Esophagus squamous epithelium (tissue), 5 donors: ENCODE measurements at places on chromosomes 5 and 9.

DNA sequence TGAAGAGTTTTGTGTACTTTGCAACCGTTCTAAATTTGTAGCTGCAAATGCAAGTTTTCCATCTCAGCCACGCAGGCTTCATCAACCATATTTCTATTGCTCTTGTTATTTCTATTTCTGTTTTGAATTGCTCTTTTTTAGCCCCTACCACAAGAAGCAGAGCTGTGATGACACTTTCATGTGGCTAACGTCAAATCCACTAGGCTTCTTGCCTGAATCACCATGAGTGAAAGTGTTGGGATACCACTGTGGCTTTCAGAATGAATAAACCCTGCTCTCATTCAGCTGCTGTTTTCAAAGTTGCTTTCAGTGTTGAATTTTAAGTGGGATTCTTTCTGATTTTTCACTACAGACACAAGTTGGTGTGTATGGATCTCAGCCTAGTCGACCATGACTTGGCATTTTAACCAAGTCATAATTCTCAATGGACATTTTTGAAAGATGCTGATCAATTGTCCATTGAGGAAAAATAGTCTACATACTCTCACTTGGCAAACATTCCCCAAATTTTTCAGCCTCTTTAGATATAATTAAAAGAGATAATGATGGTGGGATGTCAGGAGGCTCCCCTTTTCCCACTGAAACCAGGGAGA lies 41.0 kb upstream of the MTAP start:
- no peak for DNase-seq

DNA sequence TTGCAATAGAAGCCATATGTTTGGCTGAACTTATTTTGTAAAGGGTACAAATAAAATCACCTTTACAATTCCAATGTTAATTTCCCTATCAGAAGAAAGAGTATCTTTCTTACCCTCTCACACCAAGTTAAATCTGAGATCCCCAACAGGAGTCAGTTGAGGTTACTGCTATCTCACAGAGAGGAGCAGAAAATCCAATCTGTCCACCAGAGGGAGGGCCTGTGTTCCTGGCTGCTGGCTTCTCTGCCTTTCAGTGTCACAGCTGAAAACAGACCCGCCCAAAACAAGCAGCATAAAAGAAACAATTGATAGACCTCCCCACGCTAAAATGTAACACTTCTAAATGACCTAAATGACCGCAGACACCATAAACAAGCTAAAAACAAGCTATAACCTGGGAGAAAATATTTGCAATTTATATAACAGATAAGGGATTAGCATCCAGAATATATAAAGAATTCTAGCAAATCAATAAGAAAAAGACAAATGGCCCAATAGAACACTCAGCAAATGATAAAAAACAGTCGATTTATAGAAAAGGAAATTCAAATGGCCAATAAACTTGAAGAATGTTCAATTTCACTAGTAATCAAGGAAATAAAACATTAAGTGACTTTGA lies 24.5 kb upstream of the MVB12B start:
- DNase-seq: no peak

DNA sequence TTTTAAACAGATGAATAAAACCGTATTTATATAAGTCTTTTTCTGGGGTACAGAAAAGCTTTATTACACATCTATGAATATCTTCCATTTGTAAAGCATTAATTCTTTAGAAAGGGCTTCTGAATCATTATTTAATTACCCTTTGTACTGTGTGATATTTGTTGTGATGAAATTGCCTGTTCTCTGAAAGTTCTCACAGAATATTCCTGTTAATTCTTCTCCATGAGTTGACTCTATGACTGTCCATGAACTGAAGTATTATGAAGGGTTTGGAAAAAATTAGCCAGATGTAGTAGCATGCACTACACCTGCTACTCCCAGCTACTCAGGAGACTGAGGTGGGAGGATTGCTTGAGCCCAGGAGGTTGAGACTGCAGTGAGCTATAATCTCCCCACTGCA lies 127.0 kb downstream of the MAN2A1 start:
- DNase-seq: no peak

DNA sequence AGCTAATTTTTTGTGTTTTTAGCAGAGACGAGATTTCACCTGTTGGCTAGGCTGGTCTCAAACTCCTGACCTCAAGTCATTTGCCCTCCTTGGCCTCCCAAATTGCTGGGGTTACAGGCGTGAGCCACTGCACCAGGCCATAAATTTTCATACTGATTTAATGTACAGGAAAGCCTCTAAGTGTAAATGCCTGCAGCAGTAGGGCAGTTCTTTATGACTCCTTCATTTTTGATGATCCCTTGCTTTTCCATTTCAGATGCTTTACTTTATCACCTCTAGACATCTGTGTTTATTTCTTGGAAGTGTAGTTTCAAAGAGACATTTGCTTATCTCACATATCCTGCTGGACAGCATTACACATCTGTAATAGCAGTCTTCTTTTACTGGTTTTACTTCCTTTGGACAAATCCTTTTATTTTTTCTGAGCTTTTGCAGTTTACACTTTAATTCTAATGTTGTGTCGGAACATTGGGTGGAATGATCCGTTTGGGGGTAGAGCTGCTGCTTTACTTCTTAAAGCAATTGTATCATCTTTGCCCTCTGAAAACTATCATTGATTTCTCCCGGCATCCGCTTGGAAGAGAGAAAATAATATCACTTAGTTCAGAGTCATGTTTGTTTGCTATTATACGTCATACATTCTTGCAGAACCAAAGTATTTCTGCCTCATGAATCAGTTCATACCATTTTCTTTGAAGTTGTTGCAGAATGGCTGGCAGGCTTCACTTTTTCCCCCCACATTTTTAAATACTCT lies 36.0 kb downstream of the SCGB3A1 start:
- no peak for DNase-seq
